Mucosa of gallbladder (tissue), 1 donor: ENCODE measurements at places on chromosomes 6 and 20. TPM values are rescaled to one million over a fixed set of nuclear protein-coding genes. Genes with fewer than 3 reads are reported as not detected.

- no peak for DNase-seq
Measured at GRCh38 chr20:58699623-58700107, 7.1 kb downstream of the NPEPL1 start.

- DNase-seq = no peak
Measured at GRCh38 chr20:24697411-24697810, 228.0 kb downstream of the SYNDIG1 start.

DNA sequence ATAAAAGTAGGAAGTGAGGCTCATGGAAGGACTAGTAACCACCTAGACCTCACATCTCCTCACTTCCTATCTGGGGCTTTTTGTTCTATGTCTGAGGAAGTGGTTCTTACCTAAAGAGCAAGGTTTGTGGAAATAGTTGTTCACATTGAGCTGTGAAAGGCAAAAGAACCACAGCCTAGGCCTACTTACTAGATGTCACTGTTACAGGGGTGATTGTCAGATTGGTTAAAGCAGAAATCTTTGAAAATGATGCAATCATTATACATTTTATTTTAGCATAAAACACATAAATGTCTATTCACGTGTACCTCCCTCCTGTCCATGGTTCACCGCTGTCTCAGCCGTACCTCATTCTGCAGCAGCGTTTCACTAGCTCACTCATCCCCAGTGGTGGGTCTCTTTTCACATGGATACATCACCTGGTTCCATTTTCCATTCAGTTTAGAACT lies 268.8 kb downstream of the TMEM242 start:
- no peak for DNase-seq

- no peak for DNase-seq
Measured at GRCh38 chr6:13228264-13229204, 99.8 kb downstream of the TBC1D7 start.

DNA sequence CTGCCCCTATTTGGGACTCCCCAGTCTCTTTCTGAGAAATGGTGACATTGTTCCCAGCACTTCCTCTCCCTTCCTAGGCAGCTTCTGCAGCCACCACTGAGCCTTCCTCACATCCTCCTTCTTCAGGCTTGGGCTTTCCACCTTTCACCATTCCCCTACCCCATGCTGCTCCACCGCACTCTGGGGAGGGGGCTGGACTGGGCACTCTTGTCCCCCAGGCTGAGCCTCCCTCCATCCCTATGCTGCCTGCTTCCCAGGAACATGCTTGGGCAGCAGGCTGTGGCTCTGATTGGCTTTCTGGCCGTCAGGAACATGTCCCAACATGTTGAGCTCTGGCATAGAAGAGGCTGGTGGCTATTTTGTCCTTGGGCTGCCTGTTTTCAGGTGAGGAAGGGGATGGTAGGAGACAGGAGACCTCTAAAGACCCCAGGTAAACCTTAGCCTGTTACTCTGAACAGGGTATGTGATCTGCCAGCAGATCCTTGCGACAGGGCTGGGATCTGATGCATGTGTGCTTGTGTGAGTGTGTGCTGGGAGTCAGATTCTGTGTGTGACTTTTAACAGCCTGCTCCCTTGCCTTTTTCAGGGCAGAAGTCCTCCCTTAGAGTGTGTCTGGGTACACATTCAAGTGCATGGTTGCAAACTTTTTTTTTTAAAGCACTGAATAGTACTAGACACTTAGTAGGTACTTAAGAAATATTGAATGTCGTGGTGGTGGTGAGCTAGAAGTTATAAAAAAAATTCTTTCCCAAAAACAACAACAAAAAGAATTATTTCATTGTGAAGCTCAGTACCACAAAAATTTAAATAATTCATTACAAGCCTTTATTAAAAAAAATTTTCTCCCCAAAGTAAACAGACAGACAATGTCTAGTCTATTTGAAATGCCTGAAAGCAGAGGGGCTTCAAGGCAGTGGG lies 2.1 kb upstream of the CDKN1A start:
- DNase-seq = no peak

DNA sequence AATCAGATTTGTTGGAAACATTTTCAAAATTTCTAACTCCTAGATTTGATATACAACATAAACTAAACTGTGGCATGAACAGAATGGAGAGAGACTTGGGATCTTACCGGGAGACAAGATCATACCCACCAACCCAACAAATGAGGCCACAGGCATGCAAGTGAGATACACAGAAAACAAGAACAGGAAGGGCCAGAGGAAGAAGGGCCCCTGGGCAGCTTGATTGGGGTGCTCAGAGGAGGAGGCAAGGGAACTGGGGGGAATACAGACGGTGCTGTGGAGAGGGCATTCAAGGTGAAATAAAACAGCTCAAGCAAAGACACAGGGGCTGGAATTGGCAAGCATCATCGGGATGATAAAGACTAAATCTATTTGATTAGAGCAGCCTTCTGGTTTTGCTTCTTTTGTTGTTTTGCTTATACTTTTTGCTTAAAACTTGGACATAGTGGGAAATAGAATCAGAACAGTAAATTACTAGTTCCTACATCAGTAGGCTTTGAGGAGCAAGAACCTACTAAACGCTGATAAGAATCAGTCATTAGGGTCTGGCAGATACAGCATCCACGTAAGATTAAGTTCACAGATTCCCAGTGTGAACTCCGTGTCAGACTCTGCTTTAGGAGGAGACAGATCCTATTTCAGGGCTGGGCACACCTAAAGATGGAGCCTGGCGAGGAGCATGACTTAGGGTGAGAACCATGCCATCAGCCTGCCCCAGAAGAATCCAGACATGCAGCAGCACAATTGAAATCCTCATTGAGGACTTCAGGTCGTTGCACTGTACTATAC lies 3.5 kb upstream of the RAMACL start:
- no peak for DNase-seq

NR2E1 gene
- total RNA-seq = not detected
